ENCODE measurements at places on chromosomes 13 and 19.

- DNase-seq, result no peak
These were observed 530.0 kb downstream of the PCDH9 start for GRCh38 chr13:66700117-66700601.

GRCh38 chr19:3121821-3122511, 13.9 kb upstream of the GNA15 start:
- no peak for DNase-seq

DNA sequence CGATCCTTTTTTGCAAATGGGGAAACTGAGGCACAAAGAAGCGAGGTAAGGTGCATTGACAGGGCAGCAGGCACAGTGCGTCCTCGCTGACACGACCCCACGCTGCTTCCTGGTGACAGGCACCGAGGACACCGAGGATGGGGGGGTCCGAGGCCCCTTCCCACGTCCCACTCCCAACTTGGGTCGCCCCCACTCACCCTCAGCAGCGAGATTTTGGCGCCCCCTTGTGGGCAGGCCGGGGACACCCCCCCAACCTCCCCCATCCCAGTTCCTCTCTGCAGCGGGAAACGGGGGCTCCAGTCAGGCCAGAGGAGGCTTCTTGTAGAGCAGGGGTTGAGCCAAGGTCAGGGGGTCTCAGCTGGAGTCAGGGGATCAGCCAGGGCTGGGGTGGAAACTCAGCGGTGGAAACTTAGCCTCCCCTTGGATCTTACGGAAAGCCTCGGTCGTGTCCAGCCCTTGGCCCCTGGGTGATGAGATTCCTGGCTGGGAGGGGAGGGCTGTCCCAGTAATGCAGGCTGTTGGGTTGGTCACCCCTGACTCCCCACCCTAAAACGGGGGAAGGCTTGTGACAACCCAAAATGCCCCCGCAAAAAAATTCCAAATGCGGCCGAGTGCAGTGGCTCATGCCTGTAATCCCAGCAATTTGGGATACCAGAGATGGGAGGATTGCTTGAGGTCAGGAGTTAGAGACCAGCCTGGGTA, 8.2 kb downstream of the SMIM24 start:
- DNase-seq, result peak; percentile 46

GRCh38 chr13:96011291-96011872, 41.8 kb downstream of the UGGT2 start:
- no peak for DNase-seq

DNA sequence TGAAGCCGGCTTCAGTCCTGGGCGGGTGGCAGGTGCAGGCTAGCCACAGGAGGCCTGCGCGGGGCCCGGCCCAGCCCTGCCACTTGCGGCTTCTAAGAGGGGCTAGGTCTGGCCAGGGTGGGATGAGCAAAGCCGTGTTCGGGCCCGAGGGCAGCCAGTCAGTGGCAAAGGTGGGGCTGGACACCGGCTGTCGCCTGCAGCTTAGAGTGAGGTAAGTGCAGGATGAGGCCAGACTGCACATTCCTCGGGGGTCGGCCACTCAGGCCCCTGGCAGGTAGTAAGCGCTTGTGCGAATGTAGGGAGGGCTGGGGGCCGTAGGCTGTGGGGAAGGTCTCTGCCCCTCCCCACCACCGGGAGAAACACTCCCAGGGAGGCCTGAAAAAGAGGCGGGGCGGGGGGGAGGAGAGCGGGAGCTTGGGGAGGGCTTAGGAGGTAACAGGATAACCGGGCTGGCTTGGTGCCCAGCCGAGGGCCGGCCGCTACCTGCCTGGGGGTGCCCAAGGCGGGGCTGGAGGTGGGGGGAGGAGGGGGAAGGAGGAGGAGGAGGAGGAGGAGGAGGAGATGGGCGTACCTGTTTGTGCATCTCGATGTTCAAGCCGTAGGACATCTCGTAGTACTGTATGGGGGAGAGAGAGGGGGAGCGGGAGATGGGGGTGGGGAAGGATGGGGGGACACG, 6.4 kb downstream of the TLE5 start:
- DNase-seq, result no peak

- DNase-seq, result no peak
These were observed 359.3 kb downstream of the TDRD3 start for GRCh38 chr13:60756306-60756705.

DNA sequence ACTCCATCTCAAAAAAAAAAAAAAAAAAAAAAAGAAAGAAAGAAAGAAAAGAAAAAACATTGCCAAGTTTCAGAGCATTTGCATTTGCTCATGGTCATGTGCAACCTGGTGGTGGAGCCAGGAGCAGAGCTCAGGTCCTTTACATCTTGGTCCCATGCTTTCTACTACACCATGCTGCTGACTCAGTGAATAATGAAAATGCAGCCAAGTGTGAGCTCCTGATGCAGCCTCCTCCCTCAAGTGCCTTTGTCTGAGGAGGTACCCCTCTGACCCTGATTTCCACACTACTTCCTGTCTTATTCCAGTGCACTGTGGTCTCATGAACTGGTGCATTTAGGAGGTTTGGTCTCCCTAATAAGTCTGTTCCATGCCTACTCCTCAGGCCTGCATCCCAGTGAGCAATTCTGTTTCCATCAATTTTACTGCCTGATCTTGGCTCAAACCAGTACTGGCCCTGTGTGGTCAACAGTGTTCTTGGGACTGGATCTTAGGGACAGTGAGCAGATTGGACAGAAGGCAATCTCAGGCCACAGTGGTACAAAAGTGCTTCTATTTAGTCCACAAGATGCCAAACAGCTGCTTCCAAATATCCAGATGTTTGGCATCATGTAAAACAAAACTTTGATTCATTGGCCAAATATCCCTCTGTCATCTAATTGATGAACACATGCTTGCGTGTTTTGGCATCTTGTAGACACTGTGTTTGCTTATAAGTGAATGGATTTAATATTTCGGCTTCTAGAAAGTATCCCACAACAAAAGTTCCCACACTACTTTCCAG, 28.8 kb upstream of the LRCH1 start:
- no peak for DNase-seq

GRCh38 chr13:64672751-64673150, 2557.4 kb downstream of the PCDH9 start:
- no peak for DNase-seq

GRCh38 chr13:28527629-28528028, 32.7 kb upstream of the FLT1 start:
- no peak for DNase-seq

DNA sequence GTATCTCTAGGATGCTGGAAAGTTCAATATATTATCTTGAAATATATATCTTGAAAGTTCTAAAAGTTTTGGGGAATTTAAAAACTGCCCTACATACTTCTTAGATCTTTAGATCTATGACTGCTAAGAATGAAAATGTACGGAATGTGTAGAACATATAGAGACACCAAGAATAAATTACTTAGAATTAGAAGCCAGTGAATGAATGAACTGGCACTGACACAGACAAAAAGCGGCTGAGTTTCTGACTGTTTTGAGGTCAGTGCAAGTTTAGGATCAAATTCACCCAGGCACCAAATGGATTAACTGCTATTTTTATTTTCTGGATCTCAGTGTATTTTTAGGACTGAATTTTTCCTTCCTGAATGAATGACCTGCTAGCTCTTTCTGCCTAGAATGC, 411.2 kb downstream of the KCTD12 start:
- no peak for DNase-seq

GRCh38 chr13:95477187-95477586, 75.3 kb upstream of the CLDN10 start:
- DNase-seq, result no peak

Data from activated naive CD4-positive, alpha-beta T cell treated with Interleukin-2 at 50 U/mL for 16 hours (primary cell).